ENCODE measurements at places on chromosomes 16 and 17.

DNA sequence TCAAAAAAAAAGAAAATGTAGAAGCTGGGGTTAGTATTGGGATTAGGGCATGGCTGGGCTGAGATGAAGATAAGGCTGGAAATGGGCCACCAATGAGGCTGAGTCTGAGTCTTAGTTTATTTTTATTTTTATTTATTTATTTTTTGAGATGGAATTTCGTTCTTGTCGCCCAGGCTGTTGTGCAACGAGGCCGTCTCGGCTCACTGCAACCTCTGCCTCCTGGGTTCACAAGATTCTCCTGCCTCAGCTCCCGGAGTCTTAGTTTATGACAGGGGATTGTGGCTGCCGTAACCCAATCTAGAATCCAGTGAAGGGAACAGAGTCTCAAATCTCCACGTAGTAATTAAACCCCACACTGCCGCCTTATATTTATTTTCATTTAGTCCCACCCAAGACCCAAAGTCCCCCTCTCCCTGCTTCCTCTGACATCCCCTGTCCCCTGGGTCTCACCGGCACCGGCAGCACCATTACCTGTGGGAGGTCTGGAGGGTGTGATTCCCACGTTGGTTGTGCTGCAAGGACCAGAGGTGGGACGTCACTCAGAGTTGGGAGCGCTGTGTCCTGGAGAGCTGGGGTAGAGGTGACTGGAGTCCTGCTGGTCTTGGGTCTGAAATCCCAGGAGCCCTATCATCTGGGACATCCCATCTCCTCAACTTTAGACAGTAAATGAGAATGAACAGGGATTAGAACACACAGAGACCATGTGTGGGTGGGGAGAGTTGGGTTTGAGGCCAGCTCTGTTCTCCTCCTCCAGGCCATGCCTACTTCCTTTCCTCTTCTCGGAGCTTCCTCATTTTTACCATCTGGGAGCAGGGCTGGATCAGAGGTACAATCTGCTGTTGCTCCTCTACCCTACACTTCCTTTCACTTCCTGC lies at the start of gene CLEC10A:
Gene CLEC10A, minus strand, starts transcription at position 671 of the 875 bp plus-strand sequence. CDS start 1,439 bp downstream, outside the sequence.
- no peak for DNase-seq

DNA sequence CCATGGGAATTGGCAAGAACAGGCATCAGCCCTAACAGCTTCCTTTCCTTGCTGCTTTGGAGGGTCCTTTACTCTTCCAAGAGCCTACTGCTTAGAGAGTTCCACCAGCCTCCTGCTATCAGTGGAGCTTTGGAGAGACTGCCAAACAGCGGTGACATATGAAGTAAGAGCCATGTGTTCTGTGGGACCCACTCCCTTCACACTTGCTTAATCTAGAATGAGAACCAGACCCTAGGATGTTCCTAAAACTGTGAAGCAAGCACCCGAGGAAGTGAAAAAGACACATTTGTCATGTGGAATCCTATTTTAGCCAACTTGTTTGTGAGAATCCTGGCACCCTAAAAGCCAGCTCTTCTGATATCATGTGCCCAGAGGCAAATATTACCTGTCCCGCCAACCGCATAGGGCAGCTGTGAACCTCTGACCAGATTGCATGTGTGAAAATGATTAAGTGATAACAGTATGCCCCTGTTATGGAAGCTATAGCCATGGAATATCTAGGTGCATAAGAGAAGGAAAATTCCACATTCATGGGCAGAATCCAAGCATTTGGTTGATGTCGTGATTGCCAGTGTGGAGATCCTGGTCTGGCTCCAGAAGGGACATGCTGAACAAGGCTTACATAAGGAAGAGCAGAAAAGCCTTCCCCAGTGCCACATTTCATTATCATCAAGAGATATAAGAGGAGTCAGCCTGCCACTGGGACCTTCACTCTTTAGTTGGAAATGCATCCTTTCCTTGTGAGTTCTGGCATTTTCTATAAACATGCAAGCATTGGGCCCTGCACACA lies 18.7 kb downstream of the RCVRN start:
- no peak for DNase-seq

- DNase-seq = peak; percentile 75
Measured at GRCh38 chr17:44204441-44204882, 4.8 kb upstream of the ATXN7L3 start.

- DNase-seq = no peak
Measured at GRCh38 chr16:64297863-64298600, 823.8 kb downstream of the CDH11 start.

GRCh38 chr16:85453703-85454102 lies 159.4 kb upstream of the GSE1 start:
- DNase-seq = no peak

- no peak for DNase-seq
Measured at GRCh38 chr16:87790292-87791100, 24.7 kb upstream of the KLHDC4 start.

DNA sequence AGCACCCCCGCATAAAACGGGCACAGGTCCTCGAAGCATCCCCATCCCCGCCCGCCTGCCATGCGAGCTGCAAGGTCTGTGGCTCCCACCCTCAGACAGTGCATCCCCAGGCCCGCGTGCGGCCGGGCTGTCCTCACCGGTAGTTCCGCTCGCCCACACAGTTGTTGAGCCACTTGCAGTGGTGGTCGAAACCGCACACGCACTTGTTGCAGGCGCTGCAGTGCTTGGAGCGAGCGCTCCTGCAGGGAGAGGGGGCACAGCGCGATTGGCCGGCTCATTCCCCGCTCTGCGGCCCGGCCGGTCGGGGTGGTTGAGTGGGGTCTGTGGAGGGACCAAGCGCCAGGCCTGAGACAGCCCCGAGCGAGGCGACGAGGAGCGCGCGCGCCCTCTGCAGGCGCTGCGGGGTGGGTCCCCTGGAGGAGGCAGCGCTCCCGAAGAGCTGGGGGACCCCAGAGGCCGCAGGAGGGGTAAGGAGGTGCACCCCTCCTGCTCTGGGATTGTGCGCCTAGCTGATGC lies 6.0 kb upstream of the TPPP3 start:
- DNase-seq = peak; percentile 48

DNA sequence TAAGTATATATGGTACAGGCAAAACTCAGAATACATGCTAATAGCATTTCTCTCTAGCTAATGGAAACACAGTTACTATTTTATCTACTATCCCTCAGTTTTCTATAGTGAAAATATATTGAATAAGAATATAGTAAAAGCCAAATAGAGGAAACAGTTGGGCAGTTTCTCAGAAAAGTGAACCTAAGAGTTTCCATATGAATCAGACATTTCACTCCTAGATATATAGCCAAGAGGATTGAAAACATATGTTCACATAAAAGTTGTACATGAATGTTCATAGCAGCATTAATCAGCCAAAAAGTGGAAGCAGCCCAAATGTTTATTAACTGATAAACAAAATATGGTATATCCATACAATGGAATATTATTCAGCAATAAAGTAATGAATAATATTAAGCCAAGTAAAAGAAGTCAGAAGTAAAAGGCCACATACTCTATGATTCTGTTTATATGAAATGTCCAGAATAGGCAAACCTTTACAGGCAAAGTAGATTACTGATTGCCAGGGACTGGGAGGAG lies 134.6 kb downstream of the CYB561 start:
- peak; percentile 17 for DNase-seq

DNA sequence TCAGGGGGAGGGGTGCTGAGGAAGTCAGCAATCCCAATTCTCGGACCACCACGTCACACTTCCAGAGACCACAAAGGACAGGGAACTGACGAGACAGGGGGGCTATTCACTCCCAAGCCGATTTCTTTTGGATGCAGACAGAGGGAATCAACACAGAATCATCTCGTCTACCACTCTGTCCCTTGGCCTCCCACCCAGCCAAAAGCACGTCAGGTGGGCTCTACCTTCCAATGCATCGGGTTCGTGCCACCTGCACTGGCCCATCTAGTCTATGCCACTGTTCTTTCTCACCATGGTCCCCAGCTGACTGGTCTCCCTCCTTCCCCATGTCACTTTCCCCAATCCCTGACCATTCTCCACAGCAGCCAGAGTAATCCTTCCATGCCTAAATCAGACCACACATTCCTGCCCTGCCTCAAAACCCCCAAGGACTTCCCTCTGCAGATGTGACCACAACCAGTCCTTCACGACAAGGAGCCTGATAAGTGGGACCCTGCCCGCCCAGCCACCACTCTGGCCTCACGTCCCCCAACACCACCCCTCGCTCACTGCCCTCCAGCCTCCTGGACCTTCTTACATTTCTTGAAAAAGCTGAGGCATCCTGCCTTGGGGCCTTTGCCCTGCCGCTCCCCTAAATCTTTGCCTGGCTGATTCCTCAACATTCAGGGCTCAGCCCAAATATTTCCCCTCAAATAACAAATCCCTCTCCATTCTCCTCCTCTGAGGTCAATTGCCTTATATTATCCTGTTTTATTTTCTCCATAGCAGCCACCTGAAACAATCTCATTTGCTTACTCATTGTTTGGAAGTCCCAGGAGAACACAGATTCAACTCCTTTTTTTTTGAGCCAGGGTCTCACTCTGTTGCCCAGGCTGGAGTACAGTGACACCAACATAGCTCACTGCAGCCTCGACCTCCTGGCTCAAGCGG lies 70.4 kb downstream of the IL21R start:
- no peak for DNase-seq

GRCh38 chr16:4454623-4455022 lies 19.8 kb downstream of the NMRAL1 start:
- DNase-seq = no peak

DNA sequence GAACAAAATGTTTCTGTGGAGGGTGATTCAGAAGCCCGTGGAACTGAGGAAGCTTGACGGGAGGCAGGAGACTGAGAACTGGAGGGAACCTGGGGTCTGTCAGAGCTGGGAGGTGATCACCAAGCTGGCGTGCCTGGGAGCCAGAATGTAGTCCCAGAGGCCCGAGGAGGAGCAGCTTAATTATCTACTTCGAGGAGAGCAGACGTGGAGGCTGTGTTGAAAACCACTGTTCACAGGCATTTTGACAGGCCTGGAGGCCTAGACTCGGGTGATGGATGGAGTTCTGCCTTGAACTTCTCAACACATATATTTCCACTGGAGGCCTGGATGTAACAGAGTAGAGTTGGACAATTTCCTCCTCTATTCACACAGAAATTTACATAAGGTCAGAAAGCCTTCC lies 177.7 kb upstream of the SALL1 start:
- DNase-seq = no peak

GRCh38 chr17:40582328-40582901 lies 17.1 kb upstream of the CCR7 start:
- DNase-seq = no peak

DNA sequence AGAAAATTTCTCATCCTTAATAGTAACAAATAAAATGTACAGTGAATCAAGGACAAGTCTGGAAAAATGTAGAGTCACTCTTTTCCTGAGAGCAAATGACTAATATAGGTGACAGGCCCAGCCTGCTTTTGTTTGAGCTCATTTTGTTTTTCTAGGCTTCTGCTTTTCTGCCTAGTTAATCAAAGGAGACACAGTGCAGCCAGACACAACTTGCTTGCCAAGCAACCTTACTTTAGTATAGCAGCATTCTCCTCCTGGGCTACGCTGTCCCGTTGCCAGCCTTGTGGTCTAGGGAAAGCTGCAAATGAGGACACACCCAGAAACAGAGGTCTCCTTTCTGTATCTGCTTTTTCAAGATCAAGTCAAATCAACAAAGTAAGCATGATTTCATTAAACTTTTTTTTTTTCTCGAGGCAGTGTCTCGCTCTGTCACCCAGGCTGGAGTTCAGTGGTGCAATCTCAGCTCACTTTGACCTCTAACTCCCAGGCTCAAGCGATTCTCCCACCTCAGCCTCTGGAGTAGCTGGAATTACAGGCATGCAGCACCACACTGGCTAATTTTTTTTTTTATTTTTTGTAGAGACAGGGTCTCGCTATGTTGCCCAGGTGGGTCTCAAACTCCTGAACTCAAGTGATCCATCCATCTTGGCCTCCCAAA lies 17.2 kb downstream of the GINS3 start:
- peak; percentile 69 for DNase-seq

- no peak for DNase-seq
Measured at GRCh38 chr16:55888546-55888945, 13.4 kb upstream of the CES5A start.

- no peak for DNase-seq
Measured at GRCh38 chr16:56263711-56264608, 72.7 kb downstream of the GNAO1 start.

- peak; percentile 9 for DNase-seq
Measured at GRCh38 chr16:53952215-53953208, 248.6 kb downstream of the FTO start.

DNA sequence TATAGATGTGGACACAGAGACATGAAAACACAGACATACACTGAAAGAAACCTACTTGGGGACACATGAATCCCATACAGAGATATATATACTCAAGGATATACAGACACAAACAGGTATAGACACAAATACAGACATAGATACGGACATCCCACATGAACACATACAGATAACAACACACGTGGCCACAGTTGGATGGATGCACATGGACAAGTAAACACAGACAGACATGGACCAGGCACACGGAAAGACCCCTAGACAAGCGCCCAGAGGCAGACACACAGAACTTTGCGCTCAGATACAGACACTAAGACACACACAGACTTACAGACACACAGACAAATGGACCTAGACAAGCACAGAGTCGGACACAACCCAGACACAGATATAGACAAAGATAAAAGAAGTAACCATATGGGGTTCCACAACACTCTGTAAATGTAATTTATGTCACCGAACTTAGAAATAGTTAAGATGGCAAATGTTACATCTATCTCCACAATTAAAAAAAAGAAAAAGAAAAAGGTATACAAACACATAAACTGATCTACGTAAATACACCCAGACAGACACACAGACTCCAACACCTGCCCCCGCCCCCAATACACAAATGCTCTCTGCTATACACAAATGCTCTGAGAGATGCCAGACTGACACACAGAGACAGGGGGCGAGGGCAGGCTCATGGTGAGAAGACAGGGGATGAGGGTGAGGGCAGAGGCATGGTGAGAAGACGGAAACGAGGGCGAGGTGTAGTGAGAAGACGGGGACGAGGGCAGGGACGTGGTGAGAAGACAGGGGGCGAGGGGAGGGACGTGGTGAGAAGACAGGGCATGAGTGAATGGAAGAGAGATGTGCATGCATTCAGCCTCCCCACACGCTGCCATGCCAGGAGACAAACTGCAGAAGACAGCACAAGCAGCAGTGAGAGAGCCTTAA lies 118.3 kb downstream of the SMG6 start:
- DNase-seq = no peak

DNA sequence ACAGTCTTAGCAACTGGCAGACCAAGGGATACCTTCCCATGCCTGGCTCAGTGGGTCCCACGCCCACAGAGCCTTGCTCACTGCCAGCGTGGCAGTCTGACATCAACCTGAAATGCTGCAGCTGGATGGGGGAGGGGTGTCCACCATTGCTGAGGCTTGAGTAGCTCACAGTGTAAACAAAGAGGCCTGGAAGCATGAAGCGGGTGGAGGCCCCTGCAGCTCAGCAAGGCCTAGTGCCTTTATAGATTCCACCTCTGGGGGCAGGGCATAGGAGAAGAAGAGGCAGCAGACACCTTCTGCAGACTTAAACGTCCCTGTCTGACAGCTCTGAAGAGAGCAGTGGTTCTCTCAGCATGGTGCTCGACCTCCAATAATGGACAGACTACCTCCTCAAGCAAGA lies 263.2 kb downstream of the KIF2B start:
- DNase-seq = no peak

DNA sequence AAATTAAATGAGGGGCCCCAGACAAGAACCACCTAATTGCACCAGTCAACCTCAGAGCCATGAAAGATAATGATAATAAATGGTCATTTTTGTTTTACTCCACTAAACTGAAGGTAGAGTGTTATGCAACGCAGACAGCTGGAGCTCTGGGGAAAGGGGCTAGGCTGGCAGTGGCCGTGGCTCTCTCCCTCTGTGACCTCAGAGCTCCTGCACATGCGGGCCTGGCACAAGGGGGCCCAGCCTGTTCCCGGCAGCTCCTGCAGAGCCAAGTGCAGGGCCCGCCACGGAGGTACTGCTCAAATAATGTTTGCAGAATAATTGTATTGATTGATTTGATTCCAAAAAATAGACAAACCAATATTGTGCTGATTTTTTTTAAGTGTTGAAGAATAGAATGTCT lies 109.5 kb downstream of the SALL1 start:
- DNase-seq = no peak

All from GM23248 (cell line).